ENCODE measurements at places on chromosomes 12 and 14.

DNA sequence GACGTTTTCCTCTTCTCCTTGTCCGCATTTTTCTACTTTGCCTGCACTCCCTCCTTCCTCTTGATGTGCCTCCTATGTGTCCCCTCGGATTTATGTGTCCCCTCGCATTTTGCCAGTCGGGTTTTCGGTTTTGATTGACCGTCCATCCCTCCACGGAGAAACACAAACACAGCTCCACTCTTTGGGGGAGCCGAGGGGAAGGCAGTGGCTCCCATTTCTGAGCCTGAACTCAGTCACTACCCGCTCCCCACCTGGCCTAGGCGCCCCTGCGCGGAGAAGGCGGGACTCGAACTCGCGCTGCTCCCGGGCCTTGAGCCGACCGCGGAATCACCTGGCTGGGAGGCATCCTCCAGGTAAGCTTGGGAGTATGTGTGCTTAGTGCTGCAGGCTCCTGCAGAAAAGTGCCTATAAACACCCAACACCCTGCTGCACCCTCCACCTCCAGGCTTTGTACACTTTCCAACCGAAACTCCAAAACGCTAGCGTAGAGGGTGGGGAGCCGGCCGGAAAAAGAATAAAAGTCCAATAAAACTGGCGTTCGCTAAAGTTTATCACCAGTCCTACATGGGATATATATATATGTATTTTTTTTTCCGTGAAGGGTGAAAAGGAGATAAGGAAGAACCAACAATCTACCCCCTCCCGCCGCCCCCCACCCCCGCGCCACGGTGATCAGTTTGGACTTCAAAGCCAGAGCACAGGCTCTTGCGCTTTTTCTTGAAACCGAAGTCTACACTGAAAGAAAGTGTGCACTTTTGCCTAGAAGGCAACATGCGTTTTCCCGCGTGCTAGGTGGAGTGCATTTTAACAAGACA is 3.3 kb upstream of the CCND2 start:
- no peak for DNase-seq

GRCh38 chr14:103057028-103057371 is 349 bp downstream of the CDC42BPB start:
- DNase-seq = peak; percentile 20

DNA sequence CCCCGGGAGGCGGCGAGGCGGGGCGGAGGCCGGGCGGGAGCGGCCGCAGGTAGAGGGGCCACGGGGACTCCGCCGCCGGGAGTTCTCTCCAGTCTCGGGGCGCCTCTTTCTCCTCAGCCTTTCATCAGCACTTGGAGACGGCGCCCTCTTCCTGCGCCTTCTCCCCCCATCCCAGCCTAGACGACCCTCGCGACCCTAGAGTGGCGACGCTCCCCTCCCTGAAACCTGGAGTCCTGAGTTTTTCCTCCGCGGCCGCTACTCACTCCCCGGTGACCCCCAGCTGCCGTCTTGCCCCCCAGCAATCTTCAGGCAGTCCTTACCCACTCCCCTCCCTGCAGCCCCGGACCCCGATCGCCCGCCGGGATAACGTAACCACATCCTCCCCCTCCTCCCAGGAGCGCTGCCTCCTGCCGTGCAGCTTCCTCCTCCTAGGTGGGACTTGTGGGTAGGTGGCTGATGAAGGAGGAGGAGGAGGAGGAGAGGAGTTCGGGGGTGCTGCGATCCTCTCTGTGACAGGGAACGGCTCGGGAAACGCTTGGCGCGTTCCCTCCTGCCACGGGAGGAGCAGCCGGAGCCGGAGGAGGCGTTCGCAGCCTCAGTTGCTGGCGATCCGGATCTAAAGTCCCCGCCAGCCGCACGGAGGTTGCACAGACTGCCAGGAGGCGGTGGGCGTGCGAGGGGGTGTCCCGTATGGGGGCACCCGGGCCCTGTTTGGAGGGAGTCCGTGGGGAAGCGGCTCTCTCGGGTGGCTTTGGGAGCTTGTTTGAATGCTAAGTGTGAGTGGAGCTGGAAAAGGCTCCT is 891 bp downstream of the PLEKHA5 start:
- DNase-seq = peak; percentile 22

GRCh38 chr14:54839701-54840119 is 62.9 kb downstream of the GCH1 start:
- DNase-seq = no peak

DNA sequence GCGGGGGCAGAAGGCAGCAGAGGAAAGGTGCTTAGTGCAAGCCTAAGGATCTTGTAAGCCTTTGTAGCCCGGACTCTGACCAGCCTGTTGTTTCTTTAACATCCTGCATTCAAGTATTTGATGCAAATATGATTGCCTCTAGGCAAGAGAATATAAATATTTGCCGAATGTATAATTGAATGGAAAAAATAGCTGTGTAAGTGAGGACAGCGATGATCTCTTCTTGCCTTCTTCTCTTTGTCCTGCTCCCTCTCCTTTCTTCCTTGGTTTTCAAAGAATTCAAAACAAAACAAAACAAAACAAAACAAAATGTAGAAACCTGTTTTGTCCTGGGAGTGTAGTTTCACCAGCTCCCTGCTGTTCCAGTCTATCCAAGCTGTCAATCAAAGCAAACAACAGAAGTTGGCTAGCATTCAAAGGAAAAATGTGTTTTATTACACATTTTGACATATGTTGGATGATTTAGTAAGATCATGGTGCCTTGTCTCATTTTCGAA is 74.9 kb upstream of the CPM start:
- no peak for DNase-seq

All from RPMI7951 (cell line).